ENCODE measurements at places on chromosomes 3 and 15. TPM values are rescaled to one million over a fixed set of nuclear protein-coding genes. Genes with fewer than 3 reads are reported as not detected.

Gene GAP43
- 3.6 TPM for total RNA-seq

Gene GALNT15
- 58.3 TPM for total RNA-seq

Gene RAB27A
- total RNA-seq, result 4.3 TPM

Gene PLSCR2
- total RNA-seq, result 0.73 TPM

Gene KIF9
- total RNA-seq, result 9.2 TPM

Gene TPRG1
- 9.0 TPM for total RNA-seq

Measured in stomach (tissue), 19 donors.